ENCODE measurements at places on chromosomes 11 and 22.

DNA sequence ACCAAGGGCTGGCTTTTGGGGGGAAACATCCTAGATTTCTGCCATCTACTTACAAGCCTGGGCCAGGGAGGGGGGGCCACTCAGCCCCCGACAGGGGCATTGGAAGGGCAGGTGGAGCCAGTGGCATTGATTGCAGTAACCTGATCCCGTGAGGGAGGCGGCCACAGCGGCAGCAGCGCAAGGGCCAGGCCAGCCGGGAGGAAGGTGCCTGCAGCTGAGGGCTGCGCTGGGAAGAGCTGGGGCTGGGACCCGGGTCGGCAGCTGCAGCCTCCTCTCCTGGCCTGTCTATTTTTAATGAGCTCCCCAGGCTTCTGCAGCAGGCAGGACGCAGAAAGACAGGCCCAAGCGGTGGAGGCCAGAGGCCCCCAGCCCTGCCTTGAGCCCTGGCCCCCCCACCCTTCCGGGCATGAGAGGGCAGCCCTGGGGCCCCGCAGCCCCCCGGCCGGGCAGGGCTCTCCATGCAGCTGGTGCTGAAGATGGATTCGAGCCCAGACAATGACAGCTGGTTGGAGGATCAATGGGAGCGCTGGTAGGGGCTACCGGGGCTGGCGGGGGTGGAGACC is 10.6 kb downstream of the FREY1 start:
- H3K27me3 ChIP-seq, result no peaks in the 10 kb centered on the region
- H3K36me3 ChIP-seq, result no peaks in the 10 kb centered on the region
- H3K27ac ChIP-seq, result no peak overlapping the region
- H3K4me1 ChIP-seq, result peaks cover 24% of the 10 kb centered on the region
- DNase-seq, result no peak
- H3K4me3 ChIP-seq, result no peak overlapping the region

DNA sequence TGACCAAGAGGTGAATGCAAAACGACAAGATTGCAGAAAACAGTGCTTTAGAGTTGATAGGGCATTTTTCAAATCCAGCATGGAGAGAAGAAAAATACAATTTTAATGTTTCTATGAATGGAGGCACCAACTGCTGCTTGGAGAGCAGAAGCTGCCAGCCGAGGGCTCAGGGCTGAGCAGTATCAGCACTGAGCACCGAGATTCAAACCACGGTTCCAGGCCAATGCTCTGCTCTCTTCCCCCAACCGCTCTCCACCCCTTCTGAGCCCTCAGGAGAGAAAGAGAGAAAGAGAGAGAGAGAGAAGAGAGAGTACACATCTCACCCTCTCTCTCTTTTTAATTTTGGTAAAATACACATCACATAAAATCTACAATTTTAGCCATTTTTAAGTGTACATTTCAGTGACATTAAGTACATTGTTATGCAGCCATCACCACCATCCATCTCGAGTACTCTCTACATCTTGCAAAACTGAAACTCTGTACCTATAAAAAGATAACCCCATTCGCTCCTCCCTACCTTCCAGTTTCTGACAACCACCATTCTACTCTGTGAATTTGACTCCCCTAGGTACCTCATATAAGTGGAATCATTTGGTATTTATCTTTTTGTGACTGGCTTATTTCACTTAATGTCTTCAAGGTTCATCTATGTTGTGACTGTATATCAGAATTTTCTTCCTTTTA is 333.3 kb downstream of the MIAT start:
- no peak overlapping the region for H3K27ac ChIP-seq
- H3K4me3 ChIP-seq, result no peak overlapping the region
- no peak for DNase-seq
- H3K36me3 ChIP-seq, result no peaks in the 10 kb centered on the region

DNA sequence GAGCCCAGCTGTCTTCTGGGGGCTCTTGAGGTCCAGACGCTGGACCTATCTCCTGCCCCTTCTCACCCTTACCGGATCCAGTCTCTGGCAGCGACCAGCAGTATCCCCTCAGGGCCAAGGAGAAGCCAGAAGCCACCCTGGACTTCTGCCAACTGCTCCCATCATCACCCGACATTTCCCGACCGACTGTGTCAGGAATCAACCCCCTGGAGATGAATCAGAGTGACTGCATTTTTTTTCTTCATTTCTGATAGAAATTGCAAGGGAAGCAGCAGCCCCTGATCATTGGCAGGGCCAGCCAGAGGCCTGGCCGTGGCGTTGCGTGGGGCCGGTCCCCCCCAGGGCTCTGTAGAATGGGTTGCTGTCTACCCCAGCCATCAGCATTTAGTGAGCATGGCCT is 5.2 kb upstream of the LIF start:
- H3K27me3 ChIP-seq, result peaks cover 41% of the 10 kb centered on the region
- H3K4me3 ChIP-seq, result no peak overlapping the region
- peaks cover 44% of the 10 kb centered on the region for H3K4me1 ChIP-seq
- no peak for DNase-seq
- H3K36me3 ChIP-seq, result no peaks in the 10 kb centered on the region

DNA sequence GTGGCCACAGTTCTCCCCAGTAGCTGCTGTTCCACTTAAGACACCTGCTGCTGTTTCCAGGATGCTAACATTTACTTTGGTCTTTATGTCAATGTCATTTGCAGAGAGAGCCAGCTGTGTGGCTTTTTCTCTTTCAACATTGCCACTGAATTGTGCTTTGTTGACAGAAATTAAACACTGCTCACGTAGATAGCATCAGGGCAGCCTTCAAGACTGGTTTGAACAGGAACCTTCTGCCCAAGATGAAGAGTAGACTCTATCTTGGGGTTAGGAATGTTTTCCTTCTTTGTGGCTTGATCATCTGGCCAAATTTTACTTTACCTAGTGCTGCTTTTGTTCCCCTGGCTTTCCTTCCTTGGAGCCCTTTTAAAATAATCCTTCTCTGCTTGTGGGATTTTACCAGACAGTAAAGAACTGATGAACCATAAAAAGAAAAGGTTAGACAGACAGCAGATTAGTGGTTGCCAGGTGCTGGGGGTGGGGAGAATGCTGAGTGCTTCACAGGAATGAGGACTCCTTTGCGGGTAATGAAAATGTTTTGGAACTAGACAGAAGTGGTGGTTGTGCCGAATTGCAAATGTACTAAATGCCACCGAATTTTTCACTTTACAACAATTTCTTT is 22.7 kb upstream of the XBP1 start:
- peak overlapping the region; percentile 3 for H3K27ac ChIP-seq
- no peaks in the 10 kb centered on the region for H3K27me3 ChIP-seq
- DNase-seq, result no peak
- H3K4me1 ChIP-seq, result peaks cover 14% of the 10 kb centered on the region
- H3K36me3 ChIP-seq, result no peaks in the 10 kb centered on the region

- H3K4me1 ChIP-seq, result peaks cover 14% of the 10 kb centered on the region
- no peaks in the 10 kb centered on the region for H3K36me3 ChIP-seq
- peaks cover 35% of the 10 kb centered on the region for H3K27me3 ChIP-seq
These were observed at the start of gene ADORA2A for GRCh38 chr22:24427500-24428164. Gene ADORA2A (plus strand): TSS chr22:24427599. CDS start chr22:24433405, 5,806 bp downstream.

GRCh38 chr11:76661834-76662434 is 8.6 kb downstream of the LRRC32 start:
- H3K27me3 ChIP-seq, result no peaks in the 10 kb centered on the region
- peak overlapping the region; percentile 19 for H3K27ac ChIP-seq

- H3K36me3 ChIP-seq, result no peaks in the 10 kb centered on the region
- DNase-seq, result no peak
- no peak overlapping the region for H3K4me3 ChIP-seq
- no peak overlapping the region for H3K27ac ChIP-seq
- H3K4me1 ChIP-seq, result peaks cover 11% of the 10 kb centered on the region
- peaks cover 7% of the 10 kb centered on the region for H3K27me3 ChIP-seq
These were observed 110.8 kb downstream of the MTNR1B start for GRCh38 chr11:93080146-93080759.

DNA sequence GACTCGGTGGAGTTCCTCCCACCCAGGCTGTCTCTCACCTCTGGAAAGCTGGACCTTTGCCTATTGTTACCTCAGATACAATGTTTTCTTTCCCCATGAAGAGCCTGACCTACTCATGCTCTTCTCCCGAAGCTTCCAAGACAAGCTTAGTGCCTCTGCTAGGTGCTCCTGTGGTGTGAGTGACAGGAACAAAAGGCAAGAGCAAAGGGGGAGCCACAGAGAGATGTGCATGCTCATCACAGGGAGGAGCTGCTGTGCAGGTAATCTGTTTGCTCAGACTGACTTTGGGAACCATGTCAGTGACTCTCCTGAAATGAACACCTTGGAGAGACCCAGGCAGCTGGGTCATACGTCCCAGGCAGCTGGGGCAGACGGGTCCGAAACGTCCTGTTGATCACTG is 53.6 kb upstream of the VSTM5 start:
- peaks cover 7% of the 10 kb centered on the region for H3K27me3 ChIP-seq
- H3K27ac ChIP-seq, result no peak overlapping the region
- no peak overlapping the region for H3K4me3 ChIP-seq
- no peaks in the 10 kb centered on the region for H3K4me1 ChIP-seq
- DNase-seq, result no peak
